NCI-H1092 treated with DMSO at 0.1 percent for 48 hours (cell line): ENCODE measurements at places on chromosomes 16 and 17.

- DNase-seq, result no peak
These were observed 1.7 kb downstream of the SMTNL2 start for GRCh38 chr17:4586043-4586442.

- no peak for DNase-seq
These were observed 68.8 kb downstream of the CMIP start for GRCh38 chr16:81513204-81514040.

DNA sequence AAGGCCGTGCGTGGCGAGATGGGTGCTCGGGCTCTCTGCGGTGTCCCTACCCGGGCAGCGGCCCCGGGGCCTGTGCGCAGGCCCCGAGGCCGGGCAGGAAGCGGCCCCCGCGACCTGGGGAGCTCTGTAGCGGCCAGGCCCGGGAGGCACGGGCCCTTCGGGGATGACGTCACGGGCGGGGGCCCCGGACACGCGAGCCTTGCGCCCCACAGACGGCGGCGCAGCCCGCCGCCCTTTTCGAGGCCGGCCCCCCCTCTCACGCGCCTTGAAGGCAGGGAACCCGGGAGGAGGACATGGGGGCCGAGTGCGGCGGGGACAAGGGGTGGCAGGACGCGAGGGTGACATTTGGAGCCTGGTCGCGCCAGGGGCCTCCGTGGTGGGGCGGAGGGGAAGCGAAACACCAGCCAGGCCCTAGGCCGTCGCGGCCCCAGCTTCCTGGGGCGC lies 1.1 kb downstream of the RAI1 start:
- DNase-seq, result no peak

DNA sequence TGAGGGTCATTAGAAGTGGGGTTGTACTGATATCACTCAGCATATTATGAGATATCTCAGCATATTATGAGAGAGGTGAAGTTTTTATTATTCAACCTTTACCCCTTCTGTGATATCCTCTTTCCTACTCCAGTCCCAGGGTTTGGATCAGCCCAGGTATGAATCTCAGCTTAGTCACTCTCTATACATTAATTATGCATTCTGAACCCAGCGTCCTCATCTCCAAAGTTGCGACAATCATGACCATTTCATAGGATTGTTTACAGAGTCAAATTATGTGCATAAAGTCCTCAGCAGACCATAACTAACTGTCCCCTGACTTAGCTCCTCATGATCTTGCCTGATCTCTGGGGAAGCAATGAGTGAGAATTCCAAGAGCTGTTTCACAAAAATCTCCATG lies 20.5 kb upstream of the BLMH start:
- no peak for DNase-seq

DNA sequence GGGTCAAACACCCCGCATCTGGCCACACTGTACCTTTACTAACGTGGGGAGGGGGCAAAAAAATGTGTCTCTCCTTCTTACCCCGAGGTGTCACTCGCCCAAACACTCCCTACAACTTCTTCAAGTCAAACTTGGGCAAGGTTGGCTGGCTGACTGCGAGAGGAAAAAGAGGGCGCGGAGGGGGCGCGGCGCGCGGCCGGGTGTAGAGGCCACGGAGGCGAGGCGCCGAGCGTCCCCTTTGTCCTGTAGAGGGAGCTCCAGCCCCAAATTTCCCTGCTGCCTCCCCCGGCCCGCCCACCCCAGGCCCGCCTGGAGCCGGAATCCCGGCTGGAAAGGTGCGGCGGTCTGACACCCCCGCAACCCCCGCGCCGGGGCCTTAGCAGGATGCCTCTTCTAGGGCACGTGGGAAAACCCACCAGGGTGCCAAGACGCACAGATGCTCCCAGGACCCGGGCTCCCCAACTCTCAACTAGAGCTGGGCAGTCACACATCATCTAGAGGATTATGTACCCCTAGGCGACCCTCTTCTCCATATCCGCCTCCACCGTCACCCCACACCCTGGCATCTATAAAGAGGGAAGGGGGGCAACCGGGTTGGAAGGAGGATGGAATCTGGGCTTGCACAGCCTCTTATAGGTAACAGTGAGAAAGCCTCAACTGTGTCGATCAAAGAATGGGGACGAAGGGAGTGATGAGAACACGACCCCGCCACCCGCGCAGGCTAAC lies 4.2 kb downstream of the IRX3 start:
- no peak for DNase-seq

DNA sequence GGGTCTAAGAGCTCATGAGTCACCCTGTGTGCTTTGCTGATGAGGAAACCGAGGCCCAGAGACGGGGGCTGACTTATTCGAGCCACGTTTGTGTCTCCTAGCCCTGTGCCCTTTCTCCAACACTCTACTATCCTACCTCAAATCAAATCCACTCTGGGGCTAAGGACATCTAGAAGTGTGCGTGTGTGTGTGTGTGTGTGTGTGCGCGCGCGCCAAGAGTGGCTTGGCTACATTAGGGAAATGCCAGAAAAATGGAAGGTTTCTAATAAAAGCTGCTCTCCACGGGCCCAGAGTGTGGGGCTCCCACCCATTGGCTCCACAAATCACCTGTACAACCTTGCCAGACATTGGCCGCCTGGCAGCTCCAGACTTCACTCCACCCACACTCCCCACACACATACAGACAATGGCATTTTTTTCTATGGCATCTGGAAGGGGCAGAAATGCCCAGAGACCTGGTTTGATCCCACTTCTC lies 30.3 kb upstream of the PHOSPHO1 start:
- DNase-seq, result no peak
